Cortex of kidney (tissue), 1 donor: ENCODE measurements at places on chromosomes 5 and 9.

GRCh38 chr5:150352244-150353031 lies 5.1 kb upstream of the TCOF1 start:
- DNase-seq: no peak

- DNase-seq: no peak
Observed at GRCh38 chr5:147669169-147669869, 113.2 kb downstream of the JAKMIP2 start.

DNA sequence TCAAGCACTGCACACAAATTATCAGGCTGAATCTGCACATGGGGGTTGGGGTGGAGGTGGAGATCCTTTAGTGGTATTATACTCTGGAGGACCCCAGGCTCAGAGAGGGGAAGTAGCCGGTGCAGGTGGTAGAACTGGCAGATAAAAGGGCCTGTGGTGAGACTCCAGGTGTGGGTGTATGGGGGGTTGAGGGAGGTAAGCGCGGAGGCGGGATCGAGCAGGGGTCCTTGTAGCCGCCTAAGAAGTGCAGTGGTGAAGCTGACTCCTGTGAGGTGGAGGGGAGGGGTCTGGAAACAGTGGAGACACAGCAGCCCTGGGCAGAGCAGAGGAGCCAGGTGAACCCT lies 841 bp downstream of the ACSL6 start:
- no peak for DNase-seq

GRCh38 chr5:144024545-144024944 lies 145.9 kb downstream of the YIPF5 start:
- DNase-seq: no peak

GRCh38 chr5:172952034-172952511 lies 7.2 kb upstream of the RPL26L1 start:
- no peak for DNase-seq

GRCh38 chr9:86705490-86705889 lies 241.8 kb downstream of the GAS1 start:
- DNase-seq: no peak

DNA sequence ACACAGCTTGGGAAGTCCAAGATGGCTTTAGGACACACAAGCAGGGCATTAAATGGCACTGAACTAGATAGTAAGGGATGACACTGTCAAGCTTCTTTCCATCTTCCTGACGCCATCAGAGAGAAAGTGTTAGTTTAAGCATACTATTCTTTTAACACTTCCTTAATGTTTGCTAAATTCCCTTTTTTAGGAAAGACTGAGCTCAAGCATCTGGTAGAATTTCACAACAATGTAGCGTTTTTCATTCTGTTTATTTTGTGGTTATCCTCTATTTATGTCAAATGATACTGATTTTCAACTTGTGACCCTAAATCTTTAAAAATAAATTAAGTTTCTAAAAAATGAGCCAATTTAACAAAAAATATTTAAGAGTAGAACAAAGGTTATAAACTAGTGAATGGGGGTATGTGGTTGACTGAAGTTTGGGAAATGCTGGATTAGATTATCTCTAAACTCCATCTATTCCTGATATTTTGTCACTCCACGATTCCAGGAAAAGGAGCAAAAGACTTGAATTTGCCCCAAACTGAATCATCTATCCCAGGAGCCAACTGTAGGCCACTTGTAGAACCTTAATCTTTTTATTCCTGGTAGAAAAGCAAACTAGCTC lies 147.4 kb upstream of the KLF9 start:
- DNase-seq: no peak

GRCh38 chr9:136403538-136403914 lies 3.6 kb upstream of the SNAPC4 start:
- no peak for DNase-seq

DNA sequence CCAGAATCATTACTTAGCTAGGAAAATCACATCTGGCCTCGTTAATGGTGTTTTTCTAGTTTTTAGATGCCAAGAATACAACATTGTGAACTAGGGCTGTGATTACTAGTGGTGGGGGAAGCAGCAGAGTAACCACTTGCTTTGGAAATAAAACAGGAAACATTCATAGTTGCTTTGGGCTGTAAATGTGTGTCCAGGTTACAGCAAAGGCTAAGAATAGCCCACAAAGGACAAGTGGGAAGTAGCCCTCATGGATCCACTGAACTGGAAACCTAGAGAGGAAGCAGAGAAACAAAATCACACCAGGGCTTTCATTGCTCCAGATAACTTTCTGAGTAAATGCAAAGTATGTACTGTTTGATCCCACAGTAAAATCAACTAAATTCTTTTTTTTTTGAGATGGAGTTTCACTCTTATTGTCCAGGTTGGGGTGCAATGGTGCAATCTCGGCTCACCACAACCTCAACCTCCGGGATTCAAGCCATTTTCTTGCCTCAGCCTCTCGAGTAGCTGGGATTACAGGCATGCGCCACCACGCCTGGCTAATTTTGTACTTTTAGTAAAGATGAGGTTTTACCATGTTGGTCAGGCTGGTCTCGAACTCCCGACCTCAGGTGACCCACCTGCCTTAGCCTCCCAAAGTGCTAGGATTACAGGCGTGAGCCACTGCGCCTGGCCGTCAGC lies 56.2 kb upstream of the TNFSF15 start:
- DNase-seq: no peak

GRCh38 chr5:127086589-127086988 lies 13.3 kb upstream of the C5orf63 start:
- DNase-seq: no peak

DNA sequence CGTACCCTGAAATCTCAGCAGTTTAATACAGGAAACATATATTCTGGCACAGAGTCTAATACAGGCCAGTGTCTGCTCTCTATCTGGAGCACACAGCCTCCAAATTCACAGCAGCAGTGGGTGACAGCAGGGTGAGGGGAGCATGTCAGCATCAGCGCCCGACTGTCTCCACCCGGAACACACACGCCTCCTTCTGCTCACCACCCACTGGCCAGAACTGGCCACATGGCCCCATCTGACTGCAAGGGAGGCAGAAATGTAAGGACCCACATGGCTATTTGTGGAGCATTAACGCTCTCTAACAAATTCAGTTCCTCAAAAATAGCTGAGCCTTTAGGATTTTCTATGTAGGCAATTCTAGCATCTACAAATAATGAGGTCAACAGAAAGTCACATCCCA lies 24.6 kb downstream of the UBE2QL1 start:
- no peak for DNase-seq

GRCh38 chr5:149931992-149932436 lies 12.6 kb downstream of the PDE6A start:
- no peak for DNase-seq

GRCh38 chr9:134407121-134407779 lies 81.0 kb downstream of the RXRA start:
- no peak for DNase-seq
